Hepatic stellate cell (primary cell): ENCODE measurements at places on chromosomes 6 and 20.

GRCh38 chr20:47814632-47815415, 29.5 kb upstream of the SULF2 start:
- DNase-seq = no peak

DNA sequence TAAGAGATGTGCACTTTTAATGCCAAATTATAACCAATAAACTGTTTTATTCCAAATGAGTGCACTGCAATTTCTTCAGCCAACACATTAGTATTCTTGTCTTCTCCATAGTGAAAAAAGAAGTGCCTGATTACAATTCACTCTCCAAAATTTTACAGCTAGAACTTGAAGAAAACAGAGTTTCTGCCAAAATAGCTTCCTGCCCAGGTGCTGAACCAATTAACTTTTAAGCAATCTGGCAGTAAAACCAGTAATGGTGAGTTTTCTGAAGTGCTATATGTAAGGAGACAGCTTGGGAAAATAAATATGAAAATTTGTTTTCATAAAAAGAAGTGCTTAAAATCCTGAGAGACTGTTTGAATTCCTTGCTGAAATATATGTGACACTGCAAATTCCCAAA, 266.0 kb upstream of the NT5E start:
- DNase-seq = no peak

GRCh38 chr6:4776131-4776492, at the start of gene CDYL:
Gene CDYL (plus strand): TSS chr6:4776404. CDS start chr6:4776784, 380 bp downstream.
- peak; percentile 92 for DNase-seq

- DNase-seq = no peak
Observed at GRCh38 chr20:39623584-39624234, 661.6 kb downstream of the DHX35 start.

- peak; percentile 62 for DNase-seq
Observed at GRCh38 chr6:159727717-159728445, 575 bp downstream of the WTAP start.

GRCh38 chr20:54061101-54061881, 9.1 kb downstream of the BCAS1 start:
- no peak for DNase-seq

- DNase-seq = no peak
Observed at GRCh38 chr6:101845172-101845571, 451.7 kb downstream of the GRIK2 start.

DNA sequence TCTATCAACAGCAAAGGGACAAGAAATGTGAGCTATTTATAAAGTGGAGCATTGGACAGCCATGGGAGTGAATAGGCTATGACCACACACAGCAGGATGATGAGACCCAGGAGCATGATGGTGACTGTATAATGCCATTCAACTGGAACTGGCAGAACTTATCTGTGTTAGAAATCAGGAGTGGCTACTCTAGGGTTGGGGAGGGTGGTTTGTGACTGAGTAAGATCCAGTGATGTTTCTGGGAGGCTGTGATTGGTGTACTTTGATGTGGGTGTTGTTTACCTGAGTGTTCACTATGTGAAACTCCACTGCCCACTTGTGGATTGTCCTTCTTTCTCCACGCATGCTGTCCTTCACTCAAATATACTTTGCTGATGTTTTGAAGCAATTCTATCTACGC, 11.5 kb upstream of the HLA-B start:
- DNase-seq = no peak

GRCh38 chr6:158654498-158654897, 4.6 kb downstream of the SYTL3 start:
- DNase-seq = peak; percentile 84

DNA sequence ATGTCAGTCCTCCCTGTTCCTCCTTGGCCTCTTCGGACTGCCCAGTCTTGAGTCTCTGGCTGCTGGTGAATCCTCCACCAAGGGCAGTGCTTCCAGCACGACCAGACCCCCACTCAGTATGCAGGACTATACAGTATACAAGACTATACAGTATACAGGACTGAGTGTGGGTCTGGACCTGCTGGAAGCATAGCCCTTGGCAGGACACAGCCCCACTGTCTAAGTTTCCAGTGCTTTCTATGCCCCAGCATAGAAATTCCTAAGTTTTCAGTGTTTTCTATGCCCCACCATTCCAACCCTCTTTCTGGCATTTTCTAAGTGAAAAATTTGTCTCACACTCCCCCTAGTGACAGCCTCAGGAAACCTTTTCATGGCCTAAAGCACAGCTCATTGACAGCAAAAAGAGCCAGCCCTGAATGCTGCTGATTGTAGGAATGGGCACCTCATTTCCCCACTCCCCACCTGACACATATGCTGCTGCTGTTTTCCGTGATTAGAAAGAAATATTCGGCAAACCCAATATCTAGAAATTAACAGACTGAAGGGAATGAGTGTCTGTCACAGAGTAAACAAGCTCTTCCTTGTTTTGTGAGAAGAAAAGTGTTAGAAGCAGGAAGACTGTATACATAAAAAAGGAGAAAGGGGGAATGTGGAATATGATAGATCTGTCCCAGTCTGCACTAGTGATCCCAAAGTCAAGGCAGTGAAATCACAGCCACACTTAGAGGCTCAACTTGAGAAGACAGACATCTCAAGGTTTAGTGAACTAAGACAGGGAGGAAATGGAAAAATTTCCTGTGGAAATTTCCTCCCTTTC, 206.9 kb downstream of the IBTK start:
- DNase-seq = peak; percentile 16

DNA sequence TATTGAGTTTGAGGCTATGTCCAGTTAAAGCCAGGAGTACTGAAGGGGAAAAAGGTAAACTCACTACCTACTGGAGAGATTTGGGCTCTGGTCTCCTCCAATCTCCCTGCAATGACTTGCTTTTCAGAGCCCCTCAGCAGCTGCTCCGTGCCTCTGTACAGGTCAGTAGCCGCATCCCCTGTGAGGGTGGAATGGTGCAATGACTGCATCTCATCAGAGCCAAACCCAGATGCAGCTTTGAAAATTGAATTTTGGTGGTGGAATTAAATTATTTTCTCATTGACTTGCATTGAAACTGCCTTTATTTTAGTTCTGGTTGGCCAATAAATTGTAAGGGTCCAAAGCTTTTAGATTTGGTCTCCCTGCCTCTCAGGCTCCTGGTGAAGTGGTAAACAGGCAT, 166.7 kb downstream of the DLL1 start:
- no peak for DNase-seq

DNA sequence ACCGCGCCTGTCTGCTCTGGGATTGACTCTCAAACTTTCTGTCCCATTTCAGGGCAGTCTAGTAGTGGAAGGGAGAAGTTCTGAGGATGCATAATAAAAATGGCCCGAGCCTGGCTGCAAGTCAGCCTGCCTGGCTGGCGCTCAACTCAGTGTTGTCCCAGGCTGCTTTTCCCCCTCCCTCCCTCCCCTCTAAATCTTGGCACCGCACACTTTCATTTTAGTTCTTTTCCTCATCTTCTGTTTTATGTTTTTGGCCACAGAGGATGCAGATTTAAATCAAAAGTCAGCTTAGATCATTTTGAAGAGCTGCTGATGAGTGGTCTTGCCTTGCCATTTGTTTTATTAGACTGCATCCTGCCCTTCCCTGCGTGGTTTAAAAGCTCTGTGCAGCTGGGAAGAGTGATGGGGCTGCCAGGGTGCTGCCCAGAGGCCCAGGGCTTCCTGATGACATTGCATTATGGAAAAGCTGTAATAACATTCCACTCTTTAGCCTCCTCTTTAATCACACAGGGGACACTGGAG, 6.5 kb upstream of the UQCC2 start:
- no peak for DNase-seq

- DNase-seq = no peak
Observed at GRCh38 chr6:17101422-17102257, at the start of gene STMND1. Gene STMND1 (plus strand): TSS chr6:17102050. CDS start chr6:17102258, 208 bp downstream.

DNA sequence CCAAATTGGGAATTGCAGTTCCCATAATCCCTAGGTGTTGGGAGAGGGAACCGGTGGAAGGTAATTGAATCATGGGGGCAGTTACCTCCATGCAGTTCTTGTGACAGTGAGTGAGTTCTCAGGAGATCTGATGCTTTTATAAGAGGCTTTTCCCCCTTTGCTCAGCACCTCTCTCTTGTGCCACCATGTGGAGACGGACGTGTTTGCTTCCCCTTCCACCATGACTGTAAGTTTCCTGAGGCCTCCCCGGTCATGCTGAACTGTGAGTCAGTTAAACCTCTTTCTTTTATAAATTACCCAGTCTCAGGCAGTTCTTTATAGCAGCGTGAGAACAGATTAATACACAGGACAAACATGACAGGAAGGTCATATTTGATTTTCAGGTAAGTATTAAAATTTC, 25.3 kb upstream of the HECA start:
- no peak for DNase-seq

- DNase-seq = no peak
Observed at GRCh38 chr6:22318404-22318803, 21.6 kb upstream of the PRL start.

GRCh38 chr6:35310265-35310831, 12.7 kb downstream of the DEF6 start:
- no peak for DNase-seq

DNA sequence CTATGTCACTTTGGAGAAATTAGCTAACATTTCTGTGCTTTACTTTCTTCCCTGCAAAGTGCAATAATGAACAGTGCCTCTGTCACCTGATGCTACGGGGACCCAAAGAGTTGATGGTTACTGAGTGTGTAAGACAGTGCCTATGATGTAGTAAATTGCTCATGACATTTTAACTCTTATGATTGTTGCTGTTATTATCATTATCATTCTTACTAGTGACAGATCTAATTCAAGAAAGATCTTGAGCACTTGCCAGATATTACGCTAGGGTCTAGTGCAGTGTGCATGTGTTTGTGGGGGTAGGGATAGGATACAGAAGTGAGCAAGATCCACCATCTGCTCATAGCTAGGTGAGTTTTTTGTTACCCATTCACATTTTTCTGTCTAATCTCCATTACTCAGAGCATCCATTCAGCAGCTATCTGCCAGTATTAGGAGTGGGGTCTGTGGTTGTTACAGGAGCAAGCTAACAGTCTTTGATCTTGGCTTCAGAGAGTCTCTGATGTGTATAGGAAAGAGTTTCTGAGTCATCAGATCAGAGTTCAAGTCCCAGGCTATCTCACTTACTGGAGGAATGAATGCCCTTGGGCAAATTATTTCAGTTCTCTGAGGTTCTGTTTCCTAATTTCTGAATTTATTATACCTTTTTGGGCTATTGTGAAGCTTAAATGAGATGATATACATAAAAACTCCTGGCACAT, 33.1 kb upstream of the DAAM2 start:
- no peak for DNase-seq

- peak; percentile 24 for DNase-seq
Observed at GRCh38 chr6:82906951-82907350, 158.7 kb downstream of the UBE3D start.

DNA sequence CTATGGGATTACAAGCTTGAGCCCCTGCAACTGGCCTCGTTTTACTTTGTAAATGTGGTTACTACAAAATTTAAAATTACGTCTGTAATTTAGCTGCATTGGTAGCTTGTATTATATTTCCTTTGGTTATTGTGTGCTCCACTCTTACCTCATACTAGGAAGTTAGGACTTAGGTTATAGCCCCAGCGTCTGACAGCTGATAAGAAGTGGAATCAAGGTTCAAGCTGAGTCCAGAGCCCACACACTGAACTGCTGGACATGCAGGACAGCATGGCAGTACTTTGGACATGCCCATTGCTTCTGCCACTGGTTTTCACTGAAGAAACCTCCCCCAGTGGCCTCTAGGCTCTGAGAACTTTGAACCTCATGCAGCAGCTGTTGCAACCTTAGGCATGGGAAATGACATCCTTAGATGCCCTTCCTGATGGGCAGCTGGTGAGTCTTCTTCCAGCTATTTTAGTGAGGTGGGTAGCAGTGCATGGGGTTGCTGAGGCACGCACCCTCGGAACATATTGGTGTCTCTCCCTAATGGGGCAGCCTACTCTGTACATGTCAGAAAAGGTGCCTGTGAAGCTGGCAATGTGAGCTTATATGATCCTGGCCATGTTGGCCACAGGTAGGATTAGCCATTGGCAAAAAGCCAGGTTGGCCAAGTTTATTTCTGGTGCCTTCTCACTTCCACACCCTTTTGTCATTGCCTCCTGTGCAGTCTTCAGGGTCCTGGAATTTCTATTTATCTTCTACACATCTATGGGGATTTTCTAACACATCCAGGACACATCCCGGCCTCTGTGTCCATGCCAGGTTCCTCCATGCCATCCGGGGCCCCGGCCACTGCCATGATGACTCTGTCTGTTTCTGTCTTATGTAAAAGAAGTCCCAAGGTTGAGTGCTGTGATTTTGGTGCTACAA, 85.3 kb downstream of the CDS2 start:
- DNase-seq = no peak

DNA sequence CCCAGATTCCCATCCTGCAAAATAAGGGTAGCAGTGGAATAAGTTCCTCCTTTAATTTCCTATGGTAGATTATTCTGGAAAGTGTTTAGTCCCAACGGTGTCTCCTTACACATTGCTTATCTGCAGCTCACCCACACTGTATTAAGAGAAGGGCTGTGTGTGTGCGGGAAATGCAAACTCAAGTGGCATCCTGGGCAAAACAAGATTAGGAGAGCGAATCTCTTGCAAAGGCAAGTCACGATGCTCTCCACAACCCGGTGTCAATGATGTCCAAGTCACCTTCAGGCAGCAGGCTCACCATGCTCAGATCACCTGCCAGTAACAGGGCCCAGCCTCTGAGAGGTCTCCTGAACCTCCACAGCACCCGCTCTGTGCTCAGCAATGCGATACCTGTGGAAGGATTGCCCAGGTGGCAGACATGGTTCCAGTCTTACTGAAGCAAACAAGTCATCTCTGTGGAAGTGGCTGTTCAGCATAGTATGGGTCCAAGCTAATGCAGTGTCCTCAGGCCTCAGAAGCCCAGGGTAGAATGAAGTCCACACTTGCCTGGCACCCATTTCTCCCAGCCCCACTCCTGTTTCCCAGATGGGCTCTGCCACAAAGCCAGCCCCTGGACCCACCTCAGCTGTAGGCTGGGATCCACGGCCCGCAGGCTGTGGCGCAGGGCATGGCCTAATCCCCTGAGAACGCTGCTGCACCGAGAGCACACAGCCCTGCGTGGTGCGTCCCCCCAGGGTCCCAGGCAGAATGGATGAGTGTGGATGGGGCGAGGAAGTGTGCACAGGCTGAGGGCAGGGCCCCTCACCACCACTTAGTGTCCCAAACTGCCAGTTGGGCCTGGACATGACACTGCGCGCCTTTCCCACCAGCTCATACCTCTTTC, 101.2 kb downstream of the PXDC1 start:
- no peak for DNase-seq

- no peak for DNase-seq
Observed at GRCh38 chr6:18147616-18148015, 7.3 kb downstream of the TPMT start.

GRCh38 chr20:44664131-44664530, 12.6 kb upstream of the ADA start:
- no peak for DNase-seq
